ENCODE measurements at places on chromosomes 6 and 20. TPM values are rescaled to one million over a fixed set of nuclear protein-coding genes. Genes with fewer than 3 reads are reported as not detected.

SYS1 gene
- polyA plus RNA-seq: 8.4 TPM

CALHM4 gene
- not detected for polyA plus RNA-seq

ZC2HC1B gene
- 0.14 TPM for polyA plus RNA-seq

BICRAL gene
- 3.0 TPM for polyA plus RNA-seq

KCNK16 gene
- not detected for polyA plus RNA-seq

RAB44 gene
- 0.37 TPM for polyA plus RNA-seq

HAO1 gene
- not detected for polyA plus RNA-seq

SCGN gene
- polyA plus RNA-seq: not detected

B3GALT4 gene
- 27.2 TPM for polyA plus RNA-seq

RFX6 gene
- not detected for polyA plus RNA-seq

SLC22A2 gene
- polyA plus RNA-seq: 0.18 TPM

SIRPA gene
- polyA plus RNA-seq: 7.9 TPM

BCAS4 gene
- 1.2 TPM for polyA plus RNA-seq

ACSS1 gene
- polyA plus RNA-seq: 8.8 TPM

HNF4A gene
- polyA plus RNA-seq: 0.02 TPM

SNAP91 gene
- 0.04 TPM for polyA plus RNA-seq

TBC1D32 gene
- 1.1 TPM for polyA plus RNA-seq

HDGFL1 gene
- not detected for polyA plus RNA-seq

WFDC8 gene
- not detected for polyA plus RNA-seq

SNAP25 gene
- 0.06 TPM for polyA plus RNA-seq

GHRH gene
- polyA plus RNA-seq: not detected

TCP11 gene
- polyA plus RNA-seq: not detected

EBF4 gene
- 7.0 TPM for polyA plus RNA-seq

PCED1A gene
- 18.0 TPM for polyA plus RNA-seq

MLN gene
- polyA plus RNA-seq: not detected

GJA1 gene
- 76.7 TPM for polyA plus RNA-seq

KIFC1 gene
- polyA plus RNA-seq: 15.0 TPM

APOBEC2 gene
- 0.19 TPM for polyA plus RNA-seq

PGBD1 gene
- 1.7 TPM for polyA plus RNA-seq
